ENCODE measurements at places on chromosomes 1 and 21.

- DNase-seq, result no peak
Observed at GRCh38 chr1:226985839-226986463, 45.9 kb downstream of the COQ8A start.

GRCh38 chr1:177012342-177012925, 152.1 kb downstream of the ASTN1 start:
- DNase-seq, result no peak

GRCh38 chr1:154081386-154082126, 73.3 kb downstream of the NUP210L start:
- DNase-seq, result no peak

DNA sequence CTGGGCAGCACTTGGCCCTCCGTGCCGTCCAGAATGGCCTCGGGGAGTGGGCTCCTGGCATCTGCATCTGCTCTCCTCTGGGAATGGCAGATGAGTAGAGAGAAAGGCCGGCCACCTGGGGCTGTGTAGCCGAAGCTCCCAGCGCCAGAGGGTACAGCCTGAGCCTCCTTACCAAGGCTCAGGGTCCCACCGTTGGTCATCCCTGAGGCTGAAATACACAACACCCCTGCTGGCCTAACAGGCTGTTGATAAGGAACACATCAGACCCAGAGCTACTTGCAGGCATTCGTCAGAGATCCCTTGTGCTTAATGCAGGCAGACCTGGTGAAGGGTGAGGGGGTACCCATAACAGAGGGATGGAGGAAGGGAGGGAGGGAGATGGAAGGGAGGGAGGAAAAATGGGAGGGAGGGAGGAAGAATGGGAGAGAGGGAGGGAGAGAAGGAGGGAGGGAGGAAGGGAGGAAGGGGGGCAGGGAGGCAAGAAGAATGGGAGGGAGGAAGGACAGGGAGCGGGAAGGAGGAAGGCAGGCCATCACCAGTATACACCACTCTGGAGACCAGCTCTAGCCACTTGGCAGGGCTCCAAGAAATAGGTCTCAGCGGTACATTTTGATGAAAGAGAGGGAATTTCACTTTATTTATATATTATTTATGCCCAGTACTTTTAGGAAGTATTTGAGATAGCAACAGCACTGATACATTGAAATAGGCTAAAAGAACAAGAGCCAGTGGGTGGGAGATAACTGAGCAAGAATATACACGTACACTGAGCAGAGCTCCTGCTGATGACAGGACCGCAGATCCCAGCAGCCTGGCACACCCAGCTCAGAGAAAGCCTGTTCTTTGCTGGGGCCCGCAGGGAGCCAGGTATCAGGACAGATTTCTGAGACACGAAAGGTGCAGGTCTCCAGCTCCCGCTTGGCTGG, 315.0 kb upstream of the VAMP3 start:
- no peak for DNase-seq

DNA sequence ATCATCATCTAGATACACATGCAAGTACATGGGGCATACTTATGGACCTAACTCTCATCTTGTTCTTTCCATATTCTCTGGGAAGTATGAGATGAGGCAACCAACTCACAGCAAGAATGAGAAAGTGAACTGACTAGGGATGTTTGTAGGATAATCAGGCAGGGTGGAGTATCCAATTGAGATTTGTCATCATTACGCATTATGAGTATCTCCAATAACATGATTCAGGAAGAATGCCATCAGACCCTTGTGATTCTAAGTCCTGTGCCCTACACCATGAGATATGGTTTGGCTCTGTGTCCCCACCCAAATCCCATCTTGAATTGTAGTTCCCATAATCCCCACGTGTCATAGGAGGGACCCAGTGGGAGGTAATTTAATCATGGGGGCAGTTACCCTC, 154.0 kb downstream of the SLC30A10 start:
- DNase-seq, result no peak

GRCh38 chr1:100328133-100328532, 24.2 kb upstream of the CDC14A start:
- DNase-seq, result no peak

GRCh38 chr1:173063171-173063570, 12.4 kb upstream of the TNFSF18 start:
- DNase-seq, result no peak

GRCh38 chr21:33870768-33871167, 44.8 kb downstream of the ATP5PO start:
- DNase-seq, result no peak

DNA sequence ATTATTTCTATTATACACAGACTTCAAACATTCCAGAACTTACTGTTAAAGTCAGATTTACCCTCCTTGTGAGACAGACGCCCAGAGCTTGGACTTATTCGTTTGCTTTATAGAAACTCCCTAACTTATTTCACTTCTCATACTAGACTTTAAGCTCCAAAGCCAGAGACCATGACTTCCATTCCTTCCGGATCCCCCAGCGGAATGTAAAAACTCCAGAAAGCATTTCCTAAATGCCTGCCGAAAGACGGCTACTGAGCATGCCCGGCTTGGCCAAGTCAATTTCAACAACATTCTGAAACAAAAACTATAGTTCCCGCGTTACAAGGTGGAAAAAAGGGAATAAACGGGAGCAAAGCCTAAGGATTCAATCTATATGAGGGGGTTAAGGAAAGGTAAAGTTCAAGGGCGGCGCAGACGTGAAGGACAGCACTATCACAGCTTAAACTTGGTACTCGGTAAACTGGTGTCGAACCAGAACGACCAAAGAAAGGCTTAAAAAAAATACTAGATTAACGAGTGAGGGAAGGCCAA, 1.1 kb downstream of the USP48 start:
- no peak for DNase-seq

DNA sequence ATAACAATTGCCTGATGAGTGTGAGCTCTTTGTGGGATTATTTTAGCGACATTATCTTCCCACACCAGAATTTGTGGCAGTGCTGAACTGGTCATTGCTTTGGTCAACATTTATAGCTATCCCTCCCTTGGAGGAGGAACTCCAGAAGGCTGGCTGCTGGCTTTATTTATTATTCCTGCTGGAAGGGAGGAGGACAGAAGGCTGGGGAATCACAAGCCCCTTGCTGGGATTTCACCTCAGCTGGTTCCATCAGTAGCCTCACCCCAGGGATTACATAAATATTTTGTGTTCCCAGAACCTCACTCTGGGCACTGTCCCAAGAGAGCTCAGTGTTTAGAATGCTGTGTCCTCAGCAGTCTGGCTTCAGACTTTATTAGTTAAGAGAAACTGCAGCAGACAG, 102.8 kb upstream of the C1orf21 start:
- DNase-seq, result no peak

- DNase-seq, result no peak
Observed at GRCh38 chr1:162987866-162988265, 81.3 kb upstream of the RGS4 start.

DNA sequence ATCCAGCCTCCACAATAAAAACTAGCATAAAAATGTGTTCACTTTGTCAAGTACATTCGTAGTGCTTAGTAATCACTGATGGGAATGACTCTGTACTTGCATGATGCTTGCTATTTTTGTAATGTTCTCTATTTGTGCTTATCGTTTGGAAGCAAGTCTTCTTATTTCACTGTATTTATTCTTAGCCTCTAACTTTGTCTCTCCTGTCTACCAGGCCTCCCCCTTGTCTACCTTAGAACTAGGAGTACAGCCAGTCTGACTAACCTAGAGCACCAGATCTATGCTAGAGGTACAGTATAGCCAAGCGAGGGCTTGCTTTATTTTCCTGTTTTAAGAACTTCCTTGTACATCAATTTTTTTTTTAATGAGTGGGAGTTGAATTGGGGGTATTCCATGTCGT, 108.2 kb downstream of the VPS13D start:
- DNase-seq, result no peak

DNA sequence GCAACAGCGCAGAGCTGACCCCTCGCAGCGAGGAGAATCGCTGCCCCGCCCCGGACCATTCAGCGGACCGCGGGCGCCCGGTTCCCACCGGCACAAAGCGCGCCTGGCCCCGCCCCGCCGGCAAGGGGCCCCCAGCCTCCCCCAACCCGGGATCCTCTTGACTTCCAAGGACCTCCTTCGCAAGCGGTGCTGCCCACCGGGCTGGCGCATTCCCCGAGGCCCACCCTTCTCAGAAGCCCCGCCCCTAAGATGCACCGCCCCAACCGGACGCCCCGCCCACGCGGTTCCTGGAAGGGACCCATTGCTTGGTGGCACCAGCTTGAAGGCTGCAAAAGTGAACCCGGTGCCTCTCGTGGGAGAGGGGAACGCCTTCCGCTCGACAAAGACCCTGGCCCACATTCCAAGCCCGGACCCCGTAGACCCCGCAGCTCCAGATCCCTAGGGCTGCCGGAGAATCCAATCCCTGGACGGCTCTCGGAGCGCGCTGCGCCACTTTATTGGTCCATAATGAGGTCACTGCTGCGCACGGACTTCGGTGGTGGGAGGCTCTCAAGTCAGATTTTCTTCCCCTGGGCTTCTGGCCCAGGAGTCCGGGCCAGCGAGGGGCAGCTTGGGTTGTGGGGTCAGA, 2.0 kb downstream of the HES3 start:
- DNase-seq, result no peak

DNA sequence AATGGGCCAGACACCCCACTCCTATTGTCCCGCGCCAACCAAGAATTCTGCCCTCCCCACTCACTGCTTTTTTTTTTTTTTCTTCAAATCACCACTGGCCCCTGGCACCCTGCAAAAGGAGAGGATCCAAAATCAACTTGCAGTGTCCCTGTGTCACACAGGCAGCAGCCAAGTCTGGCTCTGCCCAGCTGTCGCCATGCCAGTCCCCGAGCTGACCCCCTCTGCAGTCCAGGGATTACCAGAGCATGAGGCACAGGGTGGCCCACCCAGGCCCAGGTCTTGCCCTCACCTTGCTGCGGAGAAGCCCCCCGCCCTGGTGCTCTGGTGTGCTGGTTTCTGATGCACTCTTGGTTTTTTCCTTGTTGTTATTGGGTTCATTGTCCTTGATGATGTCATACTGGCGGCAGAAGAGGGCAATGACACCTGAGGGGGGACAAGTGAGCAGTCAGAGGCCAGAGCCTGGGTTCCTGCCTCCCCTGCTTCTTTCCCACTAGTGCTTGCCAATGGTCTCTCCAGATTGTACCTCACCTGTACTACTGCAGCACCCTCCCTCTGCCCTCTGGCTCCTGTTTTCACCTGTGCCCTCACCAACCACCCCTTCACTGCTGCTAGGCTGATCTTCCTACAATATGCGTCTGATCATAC, 6.2 kb downstream of the FNDC5 start:
- no peak for DNase-seq

DNA sequence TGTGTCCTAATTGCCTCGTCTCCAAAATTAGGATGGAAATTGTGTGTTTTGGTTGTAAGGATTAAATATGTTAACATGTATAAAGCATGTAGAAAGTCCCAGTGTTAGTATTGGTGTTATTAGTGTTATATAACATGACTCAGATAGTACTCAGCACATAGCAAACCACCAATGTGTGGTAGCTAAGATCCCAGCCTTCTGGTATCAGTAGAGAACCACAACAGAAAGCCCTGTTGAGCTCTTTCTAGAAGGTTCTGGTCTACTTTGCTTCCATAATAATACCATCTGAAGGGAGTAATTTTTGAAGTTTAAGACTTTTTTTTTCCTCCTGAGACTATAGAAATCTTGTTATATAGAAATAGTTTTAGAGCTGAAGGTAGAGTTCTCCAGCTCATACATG, 259.3 kb upstream of the SGIP1 start:
- no peak for DNase-seq

GRCh38 chr1:183100361-183100974, 77.2 kb downstream of the LAMC1 start:
- no peak for DNase-seq

GRCh38 chr1:13661539-13661938, 38.4 kb upstream of the PRDM2 start:
- DNase-seq, result no peak

- no peak for DNase-seq
Observed at GRCh38 chr1:228060458-228061190, 21.9 kb upstream of the ARF1 start.

- DNase-seq, result no peak
Observed at GRCh38 chr21:25273959-25274358, 333.3 kb downstream of the MRPL39 start.

GRCh38 chr1:94067196-94067595, 53.8 kb downstream of the ABCA4 start:
- no peak for DNase-seq

GRCh38 chr1:30172299-30172694, 551.1 kb downstream of the MATN1 start:
- no peak for DNase-seq

DNA sequence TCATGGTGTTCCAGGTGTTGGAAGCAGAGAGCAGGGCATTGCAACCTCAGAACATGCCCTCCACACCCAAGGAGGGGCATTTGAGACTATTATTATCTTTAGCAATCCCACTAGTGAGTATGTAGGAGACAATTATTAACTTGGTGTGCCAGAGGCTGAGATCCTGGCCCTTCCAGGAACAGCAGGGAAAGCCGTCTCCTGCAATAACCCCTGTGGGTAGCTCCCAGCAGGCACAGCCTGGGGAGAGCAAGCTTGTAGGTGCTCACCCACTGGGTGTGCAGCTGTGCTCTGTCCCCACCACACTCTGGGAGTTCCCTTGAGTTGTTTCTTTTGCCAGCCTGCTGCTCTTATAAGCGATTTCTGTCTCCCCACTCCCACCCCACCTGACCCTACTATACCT, 10.3 kb downstream of the CFAP107 start:
- no peak for DNase-seq

GRCh38 chr1:246667773-246668172, 56.4 kb upstream of the SCCPDH start:
- DNase-seq, result no peak

DNA sequence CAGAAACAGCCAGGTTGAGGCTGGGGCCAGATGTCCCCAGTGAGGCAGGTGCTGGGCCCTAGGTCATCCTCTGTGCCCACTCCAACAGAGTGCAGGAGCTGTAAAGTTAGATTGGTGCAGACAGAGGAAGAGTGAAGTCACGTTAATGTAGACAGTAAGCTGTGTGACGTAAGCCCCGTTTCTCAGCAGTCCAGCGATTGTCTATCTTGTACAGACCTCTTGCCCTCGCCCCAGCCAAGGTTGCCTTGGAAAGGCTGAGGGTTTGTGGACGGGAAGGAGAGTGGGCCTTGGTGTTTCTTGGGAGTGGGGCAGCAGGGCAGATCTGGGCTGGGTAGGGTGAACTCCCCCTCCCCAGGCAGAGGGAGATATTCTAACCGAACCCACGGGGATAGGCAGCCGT, 13.5 kb downstream of the FAAH start:
- DNase-seq, result no peak

GRCh38 chr1:29525941-29526340, 289.6 kb downstream of the PTPRU start:
- no peak for DNase-seq
